Fibroblast of lung (primary cell): ENCODE measurements at places on chromosomes 5 and 9.

DNA sequence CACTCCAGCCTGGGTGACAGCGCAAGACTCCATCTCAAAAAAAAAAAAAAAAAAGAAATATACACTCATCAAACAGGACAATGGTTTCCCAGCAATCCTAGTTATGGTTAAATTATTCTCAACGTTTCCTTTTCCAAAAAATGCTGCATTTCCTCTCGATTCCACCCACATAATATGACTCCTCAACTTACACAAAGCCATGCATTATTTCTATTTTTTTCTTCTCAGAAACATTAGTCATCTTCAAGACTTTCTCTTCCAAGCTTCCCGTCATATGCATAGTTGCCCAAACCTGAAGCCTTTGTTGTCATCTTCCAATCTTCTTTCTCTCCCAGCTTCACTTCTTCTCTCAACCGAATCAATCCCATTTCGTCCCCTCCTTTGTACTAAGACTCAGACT, 61.4 kb upstream of the RANBP6 start:
- no peak overlapping the region for H3K4me3 ChIP-seq
- H3K27ac ChIP-seq = no peak overlapping the region
- H3K36me3 ChIP-seq = no peaks in the 10 kb centered on the region
- no peak for DNase-seq

GRCh38 chr5:179264783-179265513, 80.3 kb downstream of the ADAMTS2 start:
- peak overlapping the region; percentile 97 for H3K27ac ChIP-seq
- peaks cover 57% of the 10 kb centered on the region for H3K4me1 ChIP-seq
- no peaks in the 10 kb centered on the region for H3K27me3 ChIP-seq
- peaks cover 8% of the 10 kb centered on the region for H3K36me3 ChIP-seq
- peak overlapping the region; percentile 28 for H3K4me3 ChIP-seq
- no peak for DNase-seq

DNA sequence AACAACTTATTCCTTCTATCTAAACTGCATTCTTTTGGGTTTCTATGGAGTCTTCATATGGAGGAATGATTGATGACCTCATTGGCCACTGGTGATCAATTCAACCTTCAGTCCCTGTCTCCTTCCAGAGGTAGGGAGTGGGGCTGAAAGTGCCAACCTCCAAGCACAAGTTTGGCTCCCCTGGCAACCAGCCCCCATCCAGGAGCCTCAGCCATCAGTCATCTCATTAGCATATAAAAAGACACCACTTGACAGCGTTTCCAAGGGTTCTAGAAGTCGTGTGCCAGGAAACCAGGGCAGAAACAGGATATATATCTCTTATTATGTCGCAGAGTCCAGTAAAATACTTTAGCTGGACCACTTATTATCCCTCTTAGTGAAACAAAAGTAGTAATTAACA, 9.8 kb downstream of the SLC31A2 start:
- H3K27me3 ChIP-seq = no peaks in the 10 kb centered on the region
- no peak overlapping the region for H3K27ac ChIP-seq
- H3K36me3 ChIP-seq = peaks cover 16% of the 10 kb centered on the region
- no peak overlapping the region for H3K4me3 ChIP-seq

DNA sequence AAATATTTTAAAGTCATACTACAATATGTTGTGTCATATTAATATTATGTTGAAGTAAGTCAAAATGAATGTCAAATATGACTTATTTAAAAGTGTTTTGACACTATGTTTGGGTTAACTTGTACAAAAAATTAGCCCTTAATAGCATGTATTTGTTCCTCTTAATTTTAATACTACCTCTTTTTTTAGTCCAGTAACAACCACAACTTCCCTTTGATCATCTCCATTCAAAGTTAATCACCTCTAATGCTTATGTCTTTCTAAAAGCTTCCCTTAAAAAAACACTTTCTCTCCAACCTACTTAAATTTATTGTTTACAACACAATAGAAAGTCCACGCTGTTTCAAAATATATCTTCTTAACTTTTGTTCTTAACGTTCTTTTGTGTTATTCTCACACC, 9.6 kb downstream of the SLCO4C1 start:
- no peak overlapping the region for H3K4me3 ChIP-seq
- H3K36me3 ChIP-seq = no peaks in the 10 kb centered on the region
- no peaks in the 10 kb centered on the region for H3K4me1 ChIP-seq
- no peaks in the 10 kb centered on the region for H3K27me3 ChIP-seq
- H3K27ac ChIP-seq = no peak overlapping the region
- DNase-seq = no peak

DNA sequence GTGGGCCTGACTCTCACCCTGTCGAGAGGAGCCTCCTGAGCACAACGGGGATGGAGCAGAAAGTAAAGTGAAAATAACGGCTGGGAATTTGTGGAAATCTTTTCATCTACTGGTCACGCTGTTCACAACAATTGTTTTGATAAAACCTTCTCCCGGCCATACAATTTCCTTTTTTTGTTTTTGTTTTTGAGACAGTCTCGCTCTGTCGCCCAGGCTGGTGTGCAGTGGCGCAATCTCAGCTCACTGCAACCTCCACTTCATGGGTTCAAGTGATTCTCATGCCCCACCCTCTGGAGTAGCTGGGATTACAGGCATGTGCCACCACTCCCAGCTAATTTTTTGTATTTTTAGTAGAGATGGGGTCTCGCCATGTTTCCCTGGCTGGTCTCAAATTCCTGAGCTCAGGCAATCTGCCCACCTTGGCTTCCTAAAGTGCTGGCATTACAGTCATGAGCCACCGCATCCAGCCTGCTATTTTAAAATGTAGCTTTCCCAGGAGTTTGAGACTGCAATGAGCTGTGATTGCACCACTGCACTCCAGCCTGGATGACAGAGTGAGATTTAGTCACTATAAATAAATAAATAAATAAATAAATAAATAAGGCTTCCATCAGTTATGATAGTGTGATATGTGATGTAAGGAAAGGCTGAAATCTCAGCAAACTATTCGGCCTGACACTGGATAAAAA, 73.5 kb upstream of the PTGER4 start:
- H3K4me3 ChIP-seq = no peak overlapping the region
- H3K27ac ChIP-seq = no peak overlapping the region
- H3K36me3 ChIP-seq = no peaks in the 10 kb centered on the region
- H3K27me3 ChIP-seq = no peaks in the 10 kb centered on the region

DNA sequence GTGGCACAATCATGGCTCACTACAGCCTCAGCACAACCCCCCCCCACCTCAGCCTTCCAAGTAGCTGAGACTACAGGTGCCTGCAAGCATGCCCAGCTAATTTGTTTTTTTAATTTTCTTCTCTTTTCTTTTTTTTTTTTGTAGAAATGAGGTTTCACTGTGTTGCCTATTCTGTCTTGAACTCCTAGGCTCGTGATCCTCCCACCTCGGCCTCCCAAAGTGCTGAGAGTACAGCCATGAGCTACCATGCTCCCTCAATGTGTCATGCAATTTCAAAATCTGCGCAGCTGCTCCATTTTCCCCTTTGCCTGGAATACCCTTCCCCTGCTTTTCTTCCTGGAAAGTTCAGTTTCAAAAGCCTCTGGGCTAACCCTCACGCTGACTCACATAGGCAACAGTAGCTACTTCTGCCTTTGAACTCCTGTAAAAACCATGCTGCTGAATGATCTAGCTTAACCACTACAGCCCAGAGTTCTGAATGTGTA, 71.0 kb upstream of the IL7R start:
- H3K27me3 ChIP-seq = no peaks in the 10 kb centered on the region
- H3K27ac ChIP-seq = no peak overlapping the region
- H3K4me3 ChIP-seq = no peak overlapping the region
- DNase-seq = peak; percentile 45
- no peaks in the 10 kb centered on the region for H3K36me3 ChIP-seq

GRCh38 chr9:34451545-34451944, 6.8 kb downstream of the FAM219A start:
- H3K27me3 ChIP-seq = no peaks in the 10 kb centered on the region
- no peaks in the 10 kb centered on the region for H3K36me3 ChIP-seq
- peak; percentile 62 for DNase-seq
- H3K4me3 ChIP-seq = no peak overlapping the region
- H3K4me1 ChIP-seq = peaks cover 3% of the 10 kb centered on the region

DNA sequence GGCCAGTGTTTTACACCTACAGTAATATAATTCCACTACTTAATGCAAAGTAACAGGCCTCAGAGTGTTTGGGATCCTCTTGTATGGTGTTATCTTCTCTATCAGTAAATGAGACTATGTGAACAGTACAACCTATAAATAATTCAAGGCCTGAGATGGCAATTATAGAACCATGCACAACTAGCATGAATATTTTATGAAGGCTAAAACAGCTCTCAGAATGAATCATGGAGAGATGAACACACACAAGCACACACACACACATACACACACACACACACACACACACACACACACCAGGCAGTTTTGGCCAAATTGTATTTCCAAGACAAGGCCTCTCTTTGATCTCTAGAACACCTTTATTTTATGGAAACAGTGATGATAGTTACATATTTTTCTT, 224.9 kb downstream of the EBF1 start:
- H3K4me1 ChIP-seq = peaks cover 2% of the 10 kb centered on the region
- H3K27ac ChIP-seq = peak overlapping the region; percentile 34
- no peaks in the 10 kb centered on the region for H3K36me3 ChIP-seq
- DNase-seq = no peak
- peak overlapping the region; percentile 30 for H3K4me3 ChIP-seq

DNA sequence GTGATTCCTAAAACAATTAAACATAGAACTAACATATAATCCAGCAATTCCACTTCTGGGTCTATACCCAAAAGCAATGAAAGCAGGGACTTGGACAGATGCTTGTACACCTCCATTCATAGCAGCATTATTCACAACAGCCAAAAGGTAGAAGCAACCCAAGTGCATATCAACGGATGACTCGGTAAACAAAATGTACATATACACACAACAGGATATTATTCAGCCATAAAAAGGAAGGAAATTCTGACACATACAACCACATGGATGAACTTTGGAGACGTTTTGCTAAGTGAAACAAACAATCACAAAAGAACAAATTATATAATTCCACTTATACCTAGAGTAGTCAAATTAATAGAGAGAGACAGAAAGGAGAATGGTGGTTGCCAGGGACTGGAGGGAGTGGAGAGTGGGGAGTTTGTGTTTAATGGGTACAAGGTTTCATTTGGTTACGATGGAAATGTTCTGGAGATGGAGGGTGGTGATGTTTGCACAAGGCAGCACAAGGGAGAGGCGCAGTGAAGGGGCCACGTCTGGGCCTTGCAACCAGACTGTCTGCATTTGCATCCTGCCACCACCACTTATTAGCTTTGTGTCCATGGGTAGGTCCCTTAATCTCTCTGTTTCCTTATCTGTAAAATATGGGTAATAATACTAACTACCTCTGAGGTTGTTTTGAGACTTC, 36.3 kb upstream of the RLN1 start:
- no peak overlapping the region for H3K4me3 ChIP-seq
- no peak for DNase-seq
- H3K27ac ChIP-seq = no peak overlapping the region
- H3K4me1 ChIP-seq = no peaks in the 10 kb centered on the region
- no peaks in the 10 kb centered on the region for H3K27me3 ChIP-seq
- no peaks in the 10 kb centered on the region for H3K36me3 ChIP-seq

DNA sequence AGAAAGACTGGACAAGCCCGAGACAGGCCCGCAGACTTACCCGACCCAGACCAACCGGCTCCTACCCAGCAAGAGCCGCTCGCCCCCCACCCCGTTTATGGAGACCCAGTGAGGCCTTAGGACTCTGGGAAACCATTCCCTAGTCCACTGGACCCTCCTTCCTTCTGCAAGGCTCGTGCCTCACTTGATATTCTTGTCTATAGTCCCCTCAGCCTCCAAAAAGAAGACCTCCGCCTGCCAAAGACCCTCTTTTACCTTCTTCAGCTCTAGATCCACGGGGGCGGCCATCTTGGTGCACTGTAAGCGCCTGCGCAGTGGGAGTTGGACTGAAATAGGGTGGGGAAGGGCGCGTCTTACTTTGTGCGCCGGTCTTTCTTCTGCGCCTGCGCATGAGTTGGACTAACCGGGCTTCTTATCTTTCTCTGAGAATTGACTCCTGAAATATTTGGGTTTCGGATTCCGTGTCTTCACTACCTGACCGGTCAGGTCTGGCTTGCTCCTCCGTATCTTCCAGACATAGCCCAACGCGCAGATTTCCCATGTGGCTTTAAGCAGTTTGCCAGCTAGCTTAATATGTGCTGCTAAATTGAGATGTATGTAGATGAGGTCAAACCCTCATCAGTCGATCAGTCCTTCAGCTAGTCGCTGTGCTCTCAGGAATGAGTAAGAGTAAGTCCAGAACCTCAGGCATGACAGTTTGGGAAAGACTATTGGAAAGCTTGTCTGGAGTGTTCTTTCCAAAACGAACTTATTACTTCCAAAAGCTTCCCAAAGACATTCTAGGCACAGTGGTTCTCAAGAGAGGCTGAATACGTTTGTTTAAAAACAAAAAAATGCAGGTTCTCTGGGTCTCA, at the start of gene PFDN1:
TSS of gene PFDN1 (minus strand) at position 316 of the 854 bp plus-strand sequence. CDS start at position 288, 28 bp downstream.
- H3K4me3 ChIP-seq = peak within 1 kb of the TSS; percentile 86
- peak within 1 kb of the TSS; percentile 90 for H3K27ac ChIP-seq
- peaks cover 1% of the 10 kb centered on the region for H3K36me3 ChIP-seq

GRCh38 chr5:160165137-160166068, 46.2 kb upstream of the PWWP2A start:
- H3K36me3 ChIP-seq = no peaks in the 10 kb centered on the region
- peak overlapping the region; percentile 97 for H3K27ac ChIP-seq
- peaks cover 19% of the 10 kb centered on the region for H3K4me1 ChIP-seq
- H3K27me3 ChIP-seq = no peaks in the 10 kb centered on the region
- DNase-seq = peak; percentile 99

DNA sequence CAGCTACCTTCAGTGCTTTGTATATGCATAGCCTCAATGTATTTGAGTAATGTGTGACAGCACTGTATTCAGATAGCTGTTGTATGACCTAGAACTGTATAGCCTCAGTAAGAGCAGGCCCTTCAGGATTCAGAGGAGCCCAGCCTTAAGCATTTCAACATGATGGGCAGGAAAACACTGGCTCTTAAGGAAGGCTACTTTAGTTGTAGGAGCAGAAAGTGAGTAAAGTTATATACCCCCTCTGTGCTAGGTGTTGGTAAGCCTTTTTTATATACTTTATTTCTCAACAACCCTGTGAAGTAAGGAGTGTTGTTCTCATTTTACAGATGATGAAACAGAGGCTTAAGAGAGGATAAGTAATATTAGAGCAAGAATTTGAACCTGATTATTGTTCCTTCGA, 1.5 kb upstream of the GPR21 start:
- no peak for DNase-seq
- no peak overlapping the region for H3K4me3 ChIP-seq
- no peaks in the 10 kb centered on the region for H3K36me3 ChIP-seq
- H3K27me3 ChIP-seq = no peaks in the 10 kb centered on the region
- H3K4me1 ChIP-seq = peaks cover 4% of the 10 kb centered on the region

GRCh38 chr5:67050635-67051034, 146.0 kb downstream of the CD180 start:
- no peaks in the 10 kb centered on the region for H3K36me3 ChIP-seq
- no peak overlapping the region for H3K4me3 ChIP-seq
- no peaks in the 10 kb centered on the region for H3K27me3 ChIP-seq
- DNase-seq = no peak
- no peaks in the 10 kb centered on the region for H3K4me1 ChIP-seq

DNA sequence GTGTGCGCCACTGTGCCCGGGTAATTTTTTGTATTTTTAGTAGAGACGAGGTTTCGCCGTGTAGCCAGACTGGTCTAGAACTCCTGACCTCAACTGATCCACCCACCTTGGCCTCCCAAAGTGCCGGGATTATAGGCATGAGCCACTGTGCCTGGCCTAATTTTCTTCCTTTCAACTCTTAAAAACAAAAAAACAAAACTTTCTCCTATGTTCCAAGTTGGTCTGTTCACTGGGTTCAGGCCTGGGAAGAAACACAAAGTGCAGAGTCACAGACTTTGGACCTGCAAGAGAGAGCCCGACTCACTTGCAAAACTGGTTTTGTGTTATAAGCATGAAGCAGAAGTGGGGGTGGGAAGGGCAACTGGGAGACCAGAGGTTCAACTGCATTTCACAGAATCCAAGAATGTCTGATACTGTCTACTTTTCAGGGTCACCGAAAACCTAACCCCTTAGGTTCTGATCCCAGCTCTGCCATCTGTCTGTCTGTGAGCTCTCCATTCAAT, 5.2 kb upstream of the HDHD3 start:
- no peaks in the 10 kb centered on the region for H3K27me3 ChIP-seq
- no peaks in the 10 kb centered on the region for H3K36me3 ChIP-seq
- no peak overlapping the region for H3K4me3 ChIP-seq
